ENCODE measurements at places on chromosomes 1 and 21.

GRCh38 chr21:32044205-32045180 is 171.7 kb downstream of the HUNK start:
- DNase-seq: no peak

- DNase-seq: no peak
These were observed 5.4 kb upstream of the KNCN start for GRCh38 chr1:46556822-46557221.

GRCh38 chr1:158199849-158200248 is 19.2 kb downstream of the CD1D start:
- no peak for DNase-seq

DNA sequence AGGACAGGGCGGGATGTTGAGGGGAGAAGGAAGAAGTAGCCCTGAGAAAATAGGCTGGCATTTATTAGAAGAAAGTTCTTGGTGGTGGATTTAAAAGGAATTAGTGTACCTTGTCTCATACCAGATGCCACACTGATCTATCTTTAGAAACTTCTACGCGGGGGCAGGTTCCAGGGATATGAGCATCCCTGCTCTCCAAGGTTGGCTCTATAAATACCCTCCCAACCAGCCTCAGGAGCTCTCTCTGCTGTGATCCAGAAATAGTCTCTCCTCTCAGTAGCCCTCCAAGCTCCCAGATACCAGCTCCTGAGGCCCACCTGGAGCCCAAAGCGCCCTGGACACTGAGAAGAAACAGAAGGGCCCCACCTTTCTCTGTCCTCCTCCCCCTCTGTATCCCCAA is 128.3 kb upstream of the TNR start:
- DNase-seq: no peak

DNA sequence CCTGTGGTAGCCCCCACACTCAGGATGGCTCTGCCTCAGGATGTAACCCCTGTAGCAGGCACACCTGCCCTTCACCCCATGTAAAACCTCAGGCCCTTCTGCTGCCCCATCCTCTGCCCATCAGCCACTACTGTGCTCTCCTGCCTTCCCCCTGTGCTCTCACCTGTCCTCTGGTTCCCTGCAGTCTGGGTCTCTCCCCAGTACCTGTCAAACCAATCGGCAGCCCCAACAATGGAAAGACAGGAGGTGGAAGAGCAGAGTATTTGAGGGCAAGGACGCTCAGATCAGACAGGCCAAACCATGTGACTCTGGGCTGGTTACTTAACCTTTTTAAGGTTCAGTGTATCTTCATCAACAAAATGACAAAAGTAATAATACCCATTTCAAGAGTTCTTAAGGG is 30.9 kb downstream of the SMIM12 start:
- DNase-seq: no peak

DNA sequence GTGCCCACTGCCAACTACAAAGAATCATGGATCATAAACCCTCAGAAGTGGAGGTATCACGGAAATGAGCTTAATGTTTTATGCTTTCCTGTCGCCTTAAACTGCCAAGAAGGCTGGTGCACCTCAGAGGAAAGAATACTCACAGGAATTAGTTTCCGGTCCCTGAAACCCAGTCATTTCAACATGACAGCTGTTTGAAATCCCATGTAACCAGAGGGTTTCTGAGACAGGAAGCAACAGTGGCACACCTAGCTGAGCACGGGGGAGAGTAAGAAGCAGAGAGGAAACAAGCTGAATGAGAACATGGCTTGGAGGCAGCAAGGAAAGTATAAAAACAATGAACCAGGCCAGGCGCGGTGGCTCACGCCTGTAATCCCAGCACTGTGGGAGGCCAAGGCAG is 3.9 kb downstream of the JAK1 start:
- no peak for DNase-seq

- DNase-seq: no peak
These were observed 55.3 kb downstream of the LGR6 start for GRCh38 chr1:202248861-202249260.

- no peak for DNase-seq
These were observed 29.9 kb downstream of the PCSK9 start for GRCh38 chr1:55069280-55069679.

- no peak for DNase-seq
These were observed 11.3 kb upstream of the IL22RA1 start for GRCh38 chr1:24154215-24154614.

GRCh38 chr1:1088801-1089680 is 14.9 kb upstream of the RNF223 start:
- no peak for DNase-seq

GRCh38 chr1:109266965-109267364 is 16.0 kb downstream of the PSRC1 start:
- no peak for DNase-seq

- DNase-seq: no peak
These were observed 160.6 kb upstream of the CD34 start for GRCh38 chr1:208071435-208072031.

DNA sequence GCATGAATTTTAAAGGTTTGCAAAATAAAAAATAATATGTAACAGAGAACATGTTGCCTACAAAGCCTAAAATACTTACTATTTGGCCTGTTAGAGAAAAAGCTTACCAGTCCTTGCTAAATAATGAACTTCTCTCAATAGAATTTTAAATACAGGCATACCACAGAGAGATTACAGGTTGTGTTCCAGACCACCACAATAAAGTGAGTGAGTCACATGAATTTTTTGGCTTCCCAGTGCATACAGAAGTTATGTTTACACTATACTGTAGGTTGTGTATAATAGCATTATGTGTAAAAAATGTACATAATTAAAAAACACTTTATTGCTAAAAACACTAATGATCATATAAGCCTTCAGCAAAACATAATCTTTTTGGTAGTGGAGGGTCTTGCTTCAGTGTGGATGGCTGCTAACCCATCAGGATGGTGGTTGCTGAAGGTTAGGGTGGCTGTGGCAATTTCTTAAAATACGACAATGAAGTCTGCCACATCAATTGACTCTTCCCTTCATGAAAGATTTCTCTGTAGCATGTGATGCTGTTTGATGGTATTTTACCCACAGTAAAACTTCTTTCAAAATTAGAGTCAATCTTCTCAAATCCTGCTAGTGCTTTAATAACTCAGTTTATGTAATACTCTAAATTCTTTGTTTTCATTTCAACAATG is 48.6 kb downstream of the SCYL3 start:
- no peak for DNase-seq

DNA sequence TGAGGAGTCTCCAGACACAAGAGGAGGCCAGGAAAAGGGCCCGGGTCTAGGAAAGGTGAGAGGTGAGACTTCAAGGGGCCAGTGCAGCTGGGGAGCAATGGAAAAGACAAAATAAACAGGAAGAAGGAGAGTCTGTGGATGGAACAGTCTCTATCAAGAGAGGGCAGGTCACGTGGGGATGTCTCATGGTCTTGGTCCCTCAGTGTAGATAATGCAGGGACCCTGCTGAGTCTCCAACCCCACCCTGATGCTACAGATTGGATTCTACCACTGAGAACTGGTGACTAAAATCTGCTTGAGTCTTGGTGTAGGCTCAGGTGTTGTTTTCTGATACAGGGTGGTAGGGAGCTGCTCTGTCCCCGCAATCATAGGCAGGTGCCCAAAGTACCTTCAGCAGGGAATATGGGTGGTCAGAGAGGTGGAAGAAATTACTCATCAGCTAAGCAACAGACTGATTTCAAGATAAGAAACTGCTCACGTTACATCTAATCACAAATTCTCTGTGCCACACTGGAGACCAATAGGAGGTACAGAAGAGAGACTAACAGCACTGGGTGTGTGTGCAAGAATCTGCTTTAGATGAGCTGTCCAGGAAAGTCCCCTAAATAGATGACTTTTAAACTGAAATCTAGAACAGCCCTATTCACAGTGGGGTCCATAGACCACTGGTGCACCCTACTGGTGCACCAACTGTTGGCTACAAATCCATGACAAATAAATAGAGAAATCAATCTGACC is 101.5 kb upstream of the TLR5 start:
- no peak for DNase-seq

- DNase-seq: no peak
These were observed 7.1 kb upstream of the SDC3 start for GRCh38 chr1:30915491-30916230.

DNA sequence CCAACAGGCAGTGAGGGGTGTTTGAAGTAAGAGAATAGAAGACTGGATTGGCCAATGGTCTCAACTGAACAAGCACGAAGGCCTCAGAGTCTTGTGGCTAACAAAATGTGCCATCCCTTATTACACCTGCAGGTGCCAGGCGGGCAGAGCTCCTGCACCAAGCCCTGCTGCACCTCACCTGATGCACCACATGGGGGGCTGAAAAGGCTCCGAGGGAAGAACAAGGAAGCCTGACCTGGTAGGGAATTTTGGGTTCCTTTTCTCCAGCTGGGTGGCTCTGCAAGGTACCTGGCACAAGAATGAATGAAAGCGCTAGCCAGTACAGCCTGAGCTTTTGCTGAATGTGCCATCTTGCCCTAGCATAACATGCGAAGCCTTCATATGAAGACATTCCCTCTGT is 9.7 kb downstream of the HSD3B1 start:
- DNase-seq: no peak

GRCh38 chr1:107474877-107475612 is 334.2 kb downstream of the NTNG1 start:
- no peak for DNase-seq

- DNase-seq: no peak
These were observed 197.8 kb downstream of the FOXD2 start for GRCh38 chr1:47635597-47635996.

DNA sequence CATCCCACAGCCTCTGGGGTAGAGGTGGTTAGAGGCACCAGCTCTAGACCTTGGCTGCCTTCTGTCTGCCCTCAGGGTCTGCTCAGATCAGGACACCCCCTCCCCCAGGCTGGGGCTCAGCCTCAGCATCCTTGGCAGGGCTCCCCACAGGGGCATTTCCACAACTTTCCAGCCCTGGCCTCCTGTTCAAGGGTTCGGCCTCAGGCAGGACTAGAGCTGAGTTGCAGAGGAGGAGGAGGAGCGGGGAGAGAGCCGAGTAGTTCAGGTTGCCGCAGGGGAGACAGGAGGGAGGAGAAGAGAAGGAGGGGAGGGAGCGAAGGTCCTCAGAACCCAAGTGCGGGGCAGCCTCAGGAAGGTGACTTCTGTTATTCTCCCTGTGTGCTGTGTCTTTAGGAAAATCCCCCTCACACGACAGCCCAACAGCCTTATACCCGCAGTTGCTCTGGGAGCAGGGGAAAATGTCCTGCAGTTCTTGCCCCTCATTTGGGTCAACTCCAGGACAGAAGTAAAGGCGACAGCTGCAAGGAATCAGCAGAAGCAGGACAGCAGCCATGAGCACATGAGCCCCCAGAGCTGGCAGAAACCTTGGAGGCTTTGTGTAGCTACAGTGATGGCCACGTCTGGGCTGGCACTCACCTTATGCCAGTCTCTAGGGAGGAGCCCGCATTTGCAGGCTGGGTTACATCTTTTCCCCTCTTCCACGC is 46.5 kb upstream of the TENT5B start:
- no peak for DNase-seq

- DNase-seq: no peak
These were observed 159.5 kb upstream of the KAZN start for GRCh38 chr1:14439015-14439414.

- DNase-seq: peak; percentile 8
These were observed 111.9 kb upstream of the L1TD1 start for GRCh38 chr1:62082456-62083363.

GRCh38 chr1:227242811-227243682 is 75.2 kb downstream of the CDC42BPA start:
- DNase-seq: no peak

- no peak for DNase-seq
These were observed 35.4 kb downstream of the ACOT7 start for GRCh38 chr1:6358144-6358624.

- DNase-seq: no peak
These were observed 139.4 kb downstream of the POU2F1 start for GRCh38 chr1:167360120-167360519.

DNA sequence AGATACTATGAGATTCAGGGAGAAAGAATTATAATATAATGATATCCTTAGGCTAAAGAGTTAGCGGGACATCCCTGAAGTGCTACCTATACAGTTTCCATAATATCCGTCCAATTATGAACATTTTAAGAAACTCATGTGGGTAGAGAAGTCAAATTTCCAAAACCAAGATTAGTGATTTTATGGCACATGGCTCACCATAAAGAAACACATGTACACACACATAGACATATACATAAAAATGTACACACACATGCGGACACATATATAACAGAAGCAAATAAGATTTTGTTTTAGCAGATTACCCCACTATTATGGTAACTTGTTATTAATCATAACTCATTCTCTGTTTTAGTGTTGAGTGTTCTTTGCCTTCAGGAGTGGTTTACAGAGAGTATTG is 566.7 kb upstream of the NEGR1 start:
- DNase-seq: no peak

DNA sequence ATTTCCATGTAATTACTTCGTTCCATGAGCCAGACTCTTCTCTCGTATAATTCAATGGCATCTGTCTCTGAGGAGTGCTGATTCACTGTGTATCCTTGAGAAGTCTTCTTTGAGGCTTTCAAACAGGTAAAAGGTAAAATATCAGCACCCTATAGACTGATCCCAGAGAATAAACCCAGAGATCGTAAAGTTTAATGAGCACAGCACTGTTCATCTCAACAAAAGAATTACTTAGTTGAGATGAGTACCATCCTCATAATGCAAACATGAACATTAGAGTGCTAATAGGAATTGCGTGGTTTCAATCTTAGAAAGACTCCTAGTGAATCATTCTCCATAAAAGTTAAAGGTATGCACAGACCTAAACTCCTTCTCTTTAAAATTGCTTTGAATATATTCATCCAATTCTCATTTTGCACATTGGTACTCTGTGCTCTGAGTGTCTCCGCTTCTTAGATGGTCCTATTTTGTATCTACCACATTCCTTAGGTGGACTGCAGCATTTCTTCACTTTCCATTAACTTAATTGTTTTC is 97.2 kb downstream of the TBX15 start:
- no peak for DNase-seq

GRCh38 chr1:167469280-167469965 is 48.9 kb downstream of the CD247 start:
- DNase-seq: no peak

DNA sequence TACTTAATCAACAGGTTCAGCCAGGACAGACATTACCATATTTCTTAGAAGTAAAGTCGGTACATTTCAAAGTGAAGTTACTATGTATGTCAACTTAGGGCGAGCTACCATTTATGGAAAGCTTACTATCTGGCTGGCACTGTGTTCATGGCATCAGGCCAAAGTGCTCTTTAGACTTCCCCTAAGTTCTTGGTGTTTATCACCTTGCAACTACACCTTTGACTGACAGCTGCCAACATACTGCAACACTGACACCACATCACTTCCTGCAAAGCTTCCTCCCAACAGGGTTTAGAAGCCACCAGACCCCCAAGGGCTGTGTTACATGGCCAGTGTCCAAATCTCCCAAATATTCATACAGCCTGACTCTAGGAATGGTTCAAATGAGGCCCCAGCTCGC is 61.0 kb downstream of the TIAM1 start:
- no peak for DNase-seq

GRCh38 chr21:31917108-31917507 is 44.3 kb downstream of the HUNK start:
- DNase-seq: no peak

GRCh38 chr1:32713081-32713480 is 10.5 kb upstream of the SYNC start:
- no peak for DNase-seq

Measured in T-helper 17 cell (primary cell).